ENCODE measurements at places on chromosomes 11 and 22. TPM values are rescaled to one million over a fixed set of nuclear protein-coding genes. Genes with fewer than 3 reads are reported as not detected.

SSTR3 gene
- total RNA-seq, result 0.53 TPM

APOA4 gene
- total RNA-seq, result 0.12 TPM

NXPE2 gene
- total RNA-seq, result not detected

CRYAB gene
- total RNA-seq, result not detected

KCNK7 gene
- total RNA-seq, result 0.34 TPM

SLC7A4 gene
- total RNA-seq, result not detected

C22orf42 gene
- total RNA-seq, result 0.50 TPM

OR8A1 gene
- total RNA-seq, result not detected

GLYAT gene
- total RNA-seq, result not detected

PARVG gene
- total RNA-seq, result not detected

GRCh38 chr22:30542811-30543188 is 3.7 kb downstream of the SEC14L6 start:
- no peak for DNase-seq

GRCh38 chr11:128342511-128343134 is 244.7 kb downstream of the ETS1 start:
- no peak for DNase-seq

- DNase-seq, result no peak
These were observed 164.5 kb downstream of the SOX6 start for GRCh38 chr11:16191868-16192240.

DNA sequence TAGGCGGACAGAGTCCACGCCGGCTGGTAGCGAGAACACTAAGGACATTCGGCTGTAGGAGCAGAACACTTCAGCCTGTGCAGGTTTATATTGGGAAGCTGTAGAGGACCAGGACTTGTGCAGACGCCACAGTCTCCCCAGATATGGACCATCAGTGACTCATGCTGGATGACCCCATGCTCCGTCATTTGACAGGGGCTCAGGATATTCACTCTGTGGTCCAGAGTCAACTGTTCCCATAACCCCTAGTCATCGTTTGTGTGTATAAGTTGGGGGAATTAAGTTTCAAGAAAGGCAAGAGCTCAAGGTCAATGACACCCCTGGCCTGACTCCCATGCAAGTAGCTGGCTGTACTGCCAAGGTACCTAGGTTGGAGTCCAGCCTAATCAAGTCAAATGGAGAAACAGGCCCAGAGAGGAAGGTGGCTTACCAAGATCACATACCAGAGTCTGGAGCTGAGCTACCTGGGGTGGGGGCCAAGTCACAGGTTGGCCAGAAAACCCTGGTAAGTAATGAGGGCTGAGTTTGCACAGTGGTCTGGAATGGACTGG is 17.2 kb downstream of the P2RY2 start:
- DNase-seq, result no peak

DNA sequence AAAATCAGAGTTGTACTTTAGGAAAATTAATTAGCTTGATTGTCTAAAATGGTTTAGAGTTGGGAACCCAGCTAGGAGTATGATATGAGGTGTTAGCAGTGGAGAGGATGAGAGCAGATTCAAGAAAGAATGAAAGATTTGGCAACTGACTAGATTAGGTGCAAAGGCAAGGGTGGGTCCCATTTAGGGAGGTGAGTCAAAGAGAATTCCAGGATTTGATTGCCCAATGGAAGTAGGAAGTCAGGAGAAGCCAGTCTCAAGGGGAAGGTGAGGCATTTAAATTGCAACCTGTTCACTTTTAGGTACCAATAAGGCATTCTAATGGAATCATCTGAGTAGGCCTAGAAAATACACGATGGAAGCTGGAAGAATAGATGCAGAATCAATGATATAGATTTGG is 3.6 kb upstream of the CKAP5 start:
- DNase-seq, result no peak

- no peak for DNase-seq
These were observed 1.9 kb downstream of the BTG4 start for GRCh38 chr11:111510311-111510710.

GRCh38 chr22:28111501-28112189 is 192.6 kb upstream of the PITPNB start:
- DNase-seq, result peak; percentile 17

DNA sequence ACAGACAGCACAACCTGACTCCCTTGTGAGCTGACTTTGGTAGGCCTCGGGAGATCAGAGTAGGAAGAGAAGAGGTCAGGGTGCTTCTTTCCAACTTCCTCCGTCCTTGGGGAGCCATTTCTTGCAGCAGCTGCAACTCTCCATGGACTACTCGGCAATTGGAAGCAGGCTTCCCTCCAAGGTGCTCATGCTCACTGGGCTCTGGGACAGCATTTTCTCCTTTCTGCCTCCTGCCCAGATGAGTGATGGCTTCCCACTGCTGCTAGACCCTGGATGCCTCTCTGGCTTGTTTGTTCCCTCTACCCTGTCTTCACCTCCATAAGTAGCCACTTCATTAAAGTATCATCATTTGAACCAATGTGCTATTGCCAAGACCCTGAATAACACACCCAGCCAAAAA is 8.2 kb upstream of the PRSS23 start:
- DNase-seq, result no peak

DNA sequence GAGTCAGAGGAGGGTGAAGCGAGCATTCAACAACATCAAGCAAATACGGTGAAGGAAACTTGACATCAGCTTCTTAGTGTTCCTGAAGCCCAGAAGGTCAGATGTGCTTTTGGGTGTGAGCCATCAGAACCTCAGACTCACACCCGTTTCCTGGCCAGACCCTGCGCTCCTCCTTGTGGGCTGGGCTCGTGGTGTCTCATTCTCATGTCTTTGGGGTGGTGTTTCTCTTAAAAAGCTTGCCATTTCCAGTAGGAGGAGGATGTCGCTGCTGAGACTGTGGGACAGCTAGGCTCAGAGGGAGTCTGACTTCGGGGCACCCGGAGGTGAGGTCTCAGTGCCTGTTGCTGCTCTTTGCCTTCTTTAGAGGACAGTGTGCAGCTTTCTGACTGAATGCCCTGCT is 24.2 kb downstream of the PPFIBP2 start:
- DNase-seq, result no peak

DNA sequence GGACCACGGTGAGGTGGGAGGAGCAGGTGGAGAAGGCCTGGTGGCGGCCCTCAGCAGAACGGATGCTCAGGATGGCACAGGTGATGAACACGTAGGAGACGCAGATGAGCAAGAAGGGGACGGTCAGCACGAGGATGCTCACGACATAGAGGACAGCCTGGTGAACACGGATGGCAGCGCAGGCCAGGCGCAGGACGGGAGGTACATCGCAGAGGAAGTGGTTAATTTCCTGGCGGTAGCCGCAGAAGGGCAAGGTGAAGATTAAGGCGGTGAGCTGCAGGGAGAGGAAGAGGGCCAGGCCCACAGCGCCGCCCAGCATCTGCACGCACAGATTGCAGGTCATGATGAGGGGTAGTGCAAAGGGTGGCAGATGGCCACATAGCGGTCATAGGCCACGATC is 24.0 kb upstream of the OR10W1 start:
- no peak for DNase-seq

GRCh38 chr22:44668190-44668885 is 33.7 kb upstream of the PRR5 start:
- DNase-seq, result peak; percentile 86

DNA sequence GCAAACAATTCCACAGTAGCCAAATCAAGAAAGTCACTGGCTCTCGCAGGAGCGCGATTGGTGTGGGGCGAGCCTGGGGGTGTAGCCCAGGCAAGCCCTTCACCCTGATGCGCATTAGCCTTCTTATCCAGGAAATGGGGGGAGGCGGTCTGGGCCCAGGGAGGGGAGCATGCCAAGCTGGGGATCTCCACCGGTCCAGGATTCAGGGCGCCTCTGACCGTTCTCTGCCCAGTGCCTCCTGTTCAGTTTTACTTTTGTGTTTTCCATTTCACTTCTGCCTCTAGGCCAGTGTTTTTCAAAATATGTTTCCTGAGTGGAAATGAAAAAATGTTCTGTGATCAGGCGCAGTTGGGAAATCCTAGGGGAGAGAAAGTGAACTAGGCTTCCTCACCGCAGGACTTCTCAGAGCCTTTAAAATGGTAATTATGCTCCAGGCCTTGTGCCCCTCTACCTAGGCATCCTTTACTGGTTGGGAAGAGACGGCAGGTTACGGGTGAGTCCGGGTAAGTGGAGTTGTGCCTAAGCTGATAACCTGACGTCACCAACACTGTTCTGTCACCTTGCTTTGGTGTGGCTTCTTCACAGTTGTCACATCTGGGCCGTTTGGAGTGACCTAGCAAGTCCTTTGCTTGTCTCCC is 18.4 kb downstream of the LRP5 start:
- no peak for DNase-seq

DNA sequence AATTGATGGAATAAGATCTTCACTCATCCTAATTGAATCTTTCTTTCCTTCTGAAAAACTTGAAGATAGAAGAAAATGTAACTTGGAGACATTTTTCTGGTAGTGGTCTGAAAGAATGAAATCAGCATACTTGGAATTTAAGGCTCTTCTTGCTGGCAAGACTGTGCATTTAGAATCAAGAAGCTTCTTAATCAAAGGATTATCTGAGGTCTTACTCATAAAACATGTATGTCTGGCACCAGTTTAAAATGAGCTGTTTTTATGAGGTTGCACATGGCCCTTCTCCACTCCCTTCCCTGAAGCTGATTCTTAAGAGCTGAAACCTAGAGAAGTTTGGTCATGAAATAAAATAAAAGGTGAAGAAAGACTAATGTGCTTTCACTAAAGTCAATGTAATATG is 77.3 kb downstream of the ARHGEF12 start:
- DNase-seq, result no peak

- DNase-seq, result peak; percentile 1
These were observed 12.0 kb downstream of the MUC5B start for GRCh38 chr11:1234771-1235305.

- DNase-seq, result peak; percentile 54
These were observed 271.4 kb upstream of the C11orf87 start for GRCh38 chr11:109150581-109150980.

DNA sequence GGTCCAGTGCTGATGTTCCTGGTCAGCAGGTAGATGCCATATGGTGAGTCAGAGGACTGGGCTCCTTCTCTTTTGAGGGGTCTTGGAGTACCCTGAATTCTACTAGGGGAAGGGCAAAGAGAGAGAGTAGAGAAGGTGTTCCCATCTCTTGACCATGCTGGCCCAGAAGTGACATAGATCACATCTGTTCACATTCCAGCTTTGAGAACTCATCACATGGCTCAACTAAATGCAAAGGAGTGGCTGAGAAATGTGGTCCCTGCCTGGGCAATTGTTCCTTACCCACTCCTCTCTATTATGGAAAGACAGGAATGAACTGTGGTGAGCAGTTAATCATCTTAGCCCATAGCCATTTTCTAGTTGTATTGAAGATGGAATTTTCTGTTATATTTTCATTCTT is 105.4 kb upstream of the TIMP3 start:
- DNase-seq, result no peak

GRCh38 chr22:50059881-50060262 is 1.8 kb upstream of the TTLL8 start:
- DNase-seq, result no peak

GRCh38 chr22:30294830-30295229 is 5.5 kb upstream of the CASTOR1 start:
- DNase-seq, result no peak

GRCh38 chr11:107848345-107848744 is 10.2 kb downstream of the SLC35F2 start:
- DNase-seq, result peak; percentile 38

All from neural progenitor cell (in vitro differentiated cells).